ENCODE measurements at places on chromosomes 13 and 19.

DNA sequence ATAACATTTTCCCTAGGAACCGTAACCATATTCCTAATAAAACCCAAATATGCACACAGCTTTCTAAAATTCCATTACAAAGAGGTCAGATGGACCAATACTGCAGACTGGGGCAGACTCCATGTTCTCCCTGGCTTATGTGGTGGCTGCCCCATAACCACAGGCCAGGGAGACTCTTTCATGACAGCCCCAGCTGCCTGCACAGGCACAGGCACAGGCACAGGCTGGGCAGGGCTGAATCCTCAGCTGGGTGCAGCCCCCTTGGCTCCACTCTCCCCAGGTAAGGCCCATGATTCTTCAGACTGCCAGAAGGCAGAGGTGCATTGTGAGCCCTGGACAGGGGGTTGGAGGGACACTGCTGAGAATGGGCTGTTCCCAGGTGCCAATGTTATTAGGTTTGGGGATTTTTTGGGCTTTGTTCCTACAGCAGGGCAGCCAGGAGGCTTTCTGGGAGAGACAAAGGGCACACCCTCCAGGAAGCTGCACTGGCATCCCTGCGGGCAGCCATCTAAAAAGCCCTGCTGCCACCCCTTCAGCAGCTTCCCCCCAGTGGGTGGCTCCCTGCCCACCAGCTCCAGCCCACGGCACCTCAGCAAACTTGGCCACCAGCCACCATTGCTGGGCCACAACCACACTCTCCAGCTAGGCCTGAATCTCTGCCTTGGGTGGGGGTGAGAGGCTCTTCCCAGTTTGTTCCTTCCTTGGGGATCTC is 20.0 kb downstream of the DOCK9 start:
- DNase-seq: no peak

- DNase-seq: no peak
These were observed 345.8 kb downstream of the KLF5 start for GRCh38 chr13:73404581-73404980.

GRCh38 chr19:8370176-8371010 is 6.4 kb downstream of the ANGPTL4 start:
- DNase-seq: no peak

GRCh38 chr19:32611161-32611560 is 30.2 kb downstream of the PDCD5 start:
- no peak for DNase-seq

GRCh38 chr19:5052945-5053485 is 84.1 kb downstream of the KDM4B start:
- no peak for DNase-seq

DNA sequence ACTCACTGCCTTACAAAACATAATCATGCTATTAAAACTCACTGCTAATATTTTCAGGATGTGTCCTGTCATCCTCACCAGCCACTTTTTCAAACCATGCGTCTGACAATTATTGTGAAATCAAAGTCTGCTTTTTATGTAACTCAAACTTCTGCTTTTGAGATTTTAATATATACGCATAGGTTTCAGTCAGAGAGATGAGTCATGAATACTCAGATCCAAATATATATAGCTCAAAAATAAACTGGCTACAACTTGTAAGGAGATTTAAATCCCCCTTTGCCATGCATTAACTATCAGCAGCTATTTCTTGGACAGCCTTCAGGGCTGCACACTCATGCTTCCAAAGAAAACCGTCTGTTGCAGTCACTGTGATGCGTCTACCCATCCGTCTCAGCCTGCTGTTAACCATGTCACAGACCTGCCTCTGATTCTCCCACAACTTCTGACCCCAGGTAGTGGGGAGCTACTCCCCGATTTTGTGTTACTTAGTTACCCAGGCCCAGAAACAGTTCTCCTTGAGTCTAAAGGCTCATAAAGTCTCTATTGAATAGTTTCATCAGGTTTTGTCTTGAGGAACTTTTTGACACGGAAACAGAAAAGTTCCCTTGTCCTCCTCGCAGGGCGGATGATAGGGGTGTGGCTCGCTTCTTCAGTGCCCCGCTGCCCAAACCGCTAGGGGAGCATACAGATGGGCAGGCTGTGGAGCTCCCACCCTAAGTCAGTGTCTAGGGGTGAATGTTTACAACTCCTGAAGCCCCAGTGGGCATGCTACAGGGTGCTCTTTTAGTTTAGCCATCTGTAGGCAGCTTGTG is 33.8 kb upstream of the SGCG start:
- no peak for DNase-seq

GRCh38 chr19:6802336-6803035 is 30.0 kb downstream of the VAV1 start:
- DNase-seq: peak; percentile 66
